ENCODE measurements at places on chromosomes 12 and 14. TPM values are rescaled to one million over a fixed set of nuclear protein-coding genes. Genes with fewer than 3 reads are reported as not detected.
A peak's percentile ranks its signal among the peaks of the same experiment; 100 is the strongest.

Gene LUM
- total RNA-seq = 49.5 TPM

- H3K4me1 ChIP-seq = no peaks in the 10 kb centered on the region
- no peaks in the 10 kb centered on the region for H3K27me3 ChIP-seq
- DNase-seq = no peak
Measured at GRCh38 chr14:66206554-66206953, 279.6 kb upstream of the CCDC196 start.

DNA sequence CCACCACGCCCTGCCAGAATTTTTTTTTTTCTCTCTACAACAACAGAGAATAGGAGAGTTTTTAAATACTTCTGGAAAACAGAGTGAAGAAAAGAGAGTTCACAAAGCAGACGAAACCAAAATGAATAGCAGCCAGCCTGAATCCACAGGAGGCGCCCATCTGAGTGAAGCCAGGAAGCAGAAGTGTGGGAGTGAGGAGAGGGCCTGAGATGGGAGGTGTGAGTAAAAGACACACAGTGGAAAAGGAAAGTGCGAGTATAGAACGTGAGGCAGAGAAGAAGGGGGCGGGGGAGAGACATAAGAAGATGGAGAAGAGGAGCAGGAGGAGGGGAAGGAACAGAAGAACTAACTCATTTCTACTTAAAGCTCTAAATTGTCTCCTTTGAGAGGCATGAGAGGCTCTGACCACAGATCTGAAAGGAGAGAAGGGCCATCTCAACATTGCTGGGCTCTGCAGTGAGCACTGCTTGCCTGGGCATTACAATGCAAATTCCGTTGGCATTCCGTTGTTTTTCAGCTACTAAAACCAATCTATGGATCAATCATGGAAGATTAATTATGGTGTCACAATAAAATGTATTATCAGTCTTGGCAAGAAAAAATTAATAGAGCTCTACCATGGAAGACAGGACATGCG is 140.1 kb upstream of the CPSF6 start:
- H3K27me3 ChIP-seq = peaks cover 3% of the 10 kb centered on the region
- peaks cover 7% of the 10 kb centered on the region for H3K4me1 ChIP-seq
- H3K36me3 ChIP-seq = no peaks in the 10 kb centered on the region
- H3K4me3 ChIP-seq = no peak overlapping the region

Gene MYO1A
- total RNA-seq = 4.3 TPM

DNA sequence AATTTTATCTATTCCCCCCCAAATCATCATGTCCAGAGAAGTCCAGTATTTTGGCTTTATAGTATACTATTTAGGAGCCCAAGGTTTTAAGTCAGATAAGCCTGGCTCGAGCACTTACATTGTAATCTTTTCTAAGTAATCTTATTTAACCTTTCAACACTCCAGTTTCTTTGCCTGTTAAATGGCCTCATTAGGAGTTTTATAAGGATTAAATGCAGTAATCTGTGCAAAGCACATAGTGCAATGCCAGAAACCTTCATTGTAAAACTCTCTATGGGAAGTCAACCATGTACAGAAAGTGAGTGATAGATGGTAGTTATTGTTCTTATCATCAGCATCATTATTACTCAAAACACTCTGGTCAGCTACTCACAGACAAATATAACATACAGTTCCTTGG is 1330.4 kb downstream of the SLC16A7 start:
- H3K27ac ChIP-seq = no peak overlapping the region
- H3K36me3 ChIP-seq = no peaks in the 10 kb centered on the region
- H3K4me1 ChIP-seq = no peaks in the 10 kb centered on the region
- H3K4me3 ChIP-seq = no peak overlapping the region
- no peak for DNase-seq
- peaks cover 4% of the 10 kb centered on the region for H3K27me3 ChIP-seq

GRCh38 chr12:57741844-57742738 is 2.7 kb upstream of the TSPAN31 start:
- H3K27ac ChIP-seq = no peak overlapping the region
- H3K4me1 ChIP-seq = peaks cover 24% of the 10 kb centered on the region
- no peak for DNase-seq
- peaks cover 8% of the 10 kb centered on the region for H3K36me3 ChIP-seq

Gene KRT6A
- 41.6 TPM for total RNA-seq

- H3K4me1 ChIP-seq = no peaks in the 10 kb centered on the region
- no peak for DNase-seq
- no peak overlapping the region for H3K4me3 ChIP-seq
- H3K27ac ChIP-seq = peak overlapping the region; percentile 73
- H3K36me3 ChIP-seq = peaks cover 43% of the 10 kb centered on the region
- no peaks in the 10 kb centered on the region for H3K27me3 ChIP-seq
Measured at GRCh38 chr12:120181991-120182631, 12.4 kb downstream of the GCN1 start.

GRCh38 chr12:43676183-43676813 is 82.3 kb downstream of the PUS7L start:
- H3K27ac ChIP-seq = no peak overlapping the region
- no peak overlapping the region for H3K4me3 ChIP-seq
- no peaks in the 10 kb centered on the region for H3K36me3 ChIP-seq
- DNase-seq = no peak
- H3K4me1 ChIP-seq = no peaks in the 10 kb centered on the region

GRCh38 chr12:52004042-52004648 is 2.6 kb upstream of the TAMALIN start:
- peak overlapping the region; percentile 21 for H3K27ac ChIP-seq
- no peak overlapping the region for H3K4me3 ChIP-seq
- DNase-seq = no peak
- peaks cover 37% of the 10 kb centered on the region for H3K27me3 ChIP-seq
- H3K4me1 ChIP-seq = peaks cover 33% of the 10 kb centered on the region

DNA sequence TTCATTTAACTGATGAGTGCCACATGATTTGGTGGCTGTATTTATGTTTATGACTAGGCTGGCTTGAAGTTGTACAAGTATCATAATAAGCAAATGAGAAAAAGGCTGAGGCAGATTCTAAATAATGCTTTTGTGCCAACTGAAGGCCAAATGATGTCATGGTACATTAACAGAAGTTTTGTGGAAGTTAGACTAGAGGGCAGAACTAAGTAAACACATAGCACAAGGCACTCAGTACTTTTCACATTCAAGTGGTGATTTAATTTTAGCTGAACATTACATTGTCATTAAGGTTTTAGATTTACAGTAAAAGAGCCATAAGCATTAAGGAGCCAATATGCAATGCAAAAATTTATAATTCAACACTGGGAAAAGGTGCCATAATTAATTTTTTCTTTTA is 21.1 kb downstream of the PPP1CC start:
- H3K36me3 ChIP-seq = peaks cover 46% of the 10 kb centered on the region
- H3K4me1 ChIP-seq = peaks cover 5% of the 10 kb centered on the region
- DNase-seq = no peak
- no peak overlapping the region for H3K4me3 ChIP-seq
- H3K27me3 ChIP-seq = no peaks in the 10 kb centered on the region
- no peak overlapping the region for H3K27ac ChIP-seq

Gene PAX9
- 6.3 TPM for total RNA-seq

DNA sequence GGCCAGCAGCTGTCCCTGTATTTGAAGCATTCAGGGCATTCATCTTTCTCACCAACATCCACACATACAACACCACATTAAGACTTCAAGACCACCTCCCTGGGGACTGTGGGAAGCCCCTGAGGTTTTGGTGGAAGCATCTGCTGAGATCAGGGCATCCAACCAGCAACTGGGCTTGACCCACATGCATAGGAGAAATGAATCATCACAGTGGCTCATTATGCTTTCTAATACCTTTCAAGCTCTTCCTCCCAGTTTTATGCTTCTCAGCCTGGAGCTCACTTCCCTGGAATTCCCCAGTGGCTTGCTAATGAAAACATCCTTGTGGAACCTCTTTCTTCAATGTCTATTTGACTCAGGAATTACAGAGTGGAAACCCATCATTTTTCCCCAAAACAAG is 21.4 kb upstream of the CMKLR1 start:
- no peaks in the 10 kb centered on the region for H3K36me3 ChIP-seq
- peaks cover 19% of the 10 kb centered on the region for H3K27me3 ChIP-seq
- no peak overlapping the region for H3K27ac ChIP-seq
- peaks cover 19% of the 10 kb centered on the region for H3K4me1 ChIP-seq

DNA sequence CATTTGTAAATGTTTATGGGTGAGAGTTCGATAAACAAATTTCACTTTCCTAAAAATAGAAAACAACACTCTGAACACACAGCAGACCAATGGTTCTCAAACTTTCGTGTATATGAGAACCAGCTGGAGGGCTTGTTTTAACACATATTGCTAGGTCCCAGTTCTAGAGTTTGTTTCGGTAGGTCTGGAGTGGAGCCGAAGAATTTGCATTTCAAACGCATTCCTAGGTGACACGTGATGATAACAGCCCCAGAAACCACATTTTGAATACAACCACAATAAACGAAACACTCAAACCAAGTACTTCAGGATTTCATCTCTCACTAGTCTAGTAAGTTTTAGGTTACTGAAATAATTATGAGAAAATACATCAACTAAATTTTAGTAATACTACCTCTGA is 17.1 kb downstream of the SEC23A start:
- H3K27ac ChIP-seq = no peak overlapping the region
- no peaks in the 10 kb centered on the region for H3K4me1 ChIP-seq
- peaks cover 43% of the 10 kb centered on the region for H3K36me3 ChIP-seq
- H3K4me3 ChIP-seq = no peak overlapping the region

DNA sequence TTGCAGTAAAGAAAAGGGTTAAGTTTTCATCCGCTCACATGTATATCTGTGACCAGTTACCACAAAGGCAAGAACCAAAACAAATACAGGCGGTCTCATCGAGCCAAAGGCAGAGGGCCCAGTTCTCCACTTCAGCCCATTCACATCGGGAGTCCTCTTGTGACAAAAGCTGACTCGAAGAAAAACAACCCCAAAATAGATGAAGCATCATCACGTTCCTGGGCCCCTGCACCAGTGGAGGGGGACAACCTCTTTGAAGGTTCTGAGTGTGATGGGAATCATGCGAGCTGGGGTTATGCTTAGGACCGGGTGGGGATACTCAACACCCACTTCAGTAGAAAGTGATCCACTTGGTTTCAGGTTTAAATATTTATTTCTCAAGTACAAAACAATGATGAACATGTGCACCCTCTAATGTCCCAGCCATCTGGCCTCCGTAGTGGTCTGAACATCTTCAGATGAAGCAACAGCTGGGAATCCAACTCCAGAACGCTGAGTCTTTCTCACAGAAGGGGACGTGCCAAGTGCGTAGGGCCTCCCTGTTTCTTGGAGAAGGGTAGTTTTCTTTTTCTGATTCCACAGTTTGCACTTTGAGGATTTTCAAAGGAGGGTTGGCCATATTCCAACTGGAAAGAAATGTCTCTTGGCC is 8.4 kb downstream of the GSC start:
- no peak overlapping the region for H3K27ac ChIP-seq
- H3K4me3 ChIP-seq = no peak overlapping the region
- peaks cover 21% of the 10 kb centered on the region for H3K4me1 ChIP-seq
- peaks cover 5% of the 10 kb centered on the region for H3K36me3 ChIP-seq
- peaks cover 73% of the 10 kb centered on the region for H3K27me3 ChIP-seq
- no peak for DNase-seq

Gene NEUROD4
- total RNA-seq = 3.3 TPM

Gene IFNG-AS1
- not detected for total RNA-seq

DNA sequence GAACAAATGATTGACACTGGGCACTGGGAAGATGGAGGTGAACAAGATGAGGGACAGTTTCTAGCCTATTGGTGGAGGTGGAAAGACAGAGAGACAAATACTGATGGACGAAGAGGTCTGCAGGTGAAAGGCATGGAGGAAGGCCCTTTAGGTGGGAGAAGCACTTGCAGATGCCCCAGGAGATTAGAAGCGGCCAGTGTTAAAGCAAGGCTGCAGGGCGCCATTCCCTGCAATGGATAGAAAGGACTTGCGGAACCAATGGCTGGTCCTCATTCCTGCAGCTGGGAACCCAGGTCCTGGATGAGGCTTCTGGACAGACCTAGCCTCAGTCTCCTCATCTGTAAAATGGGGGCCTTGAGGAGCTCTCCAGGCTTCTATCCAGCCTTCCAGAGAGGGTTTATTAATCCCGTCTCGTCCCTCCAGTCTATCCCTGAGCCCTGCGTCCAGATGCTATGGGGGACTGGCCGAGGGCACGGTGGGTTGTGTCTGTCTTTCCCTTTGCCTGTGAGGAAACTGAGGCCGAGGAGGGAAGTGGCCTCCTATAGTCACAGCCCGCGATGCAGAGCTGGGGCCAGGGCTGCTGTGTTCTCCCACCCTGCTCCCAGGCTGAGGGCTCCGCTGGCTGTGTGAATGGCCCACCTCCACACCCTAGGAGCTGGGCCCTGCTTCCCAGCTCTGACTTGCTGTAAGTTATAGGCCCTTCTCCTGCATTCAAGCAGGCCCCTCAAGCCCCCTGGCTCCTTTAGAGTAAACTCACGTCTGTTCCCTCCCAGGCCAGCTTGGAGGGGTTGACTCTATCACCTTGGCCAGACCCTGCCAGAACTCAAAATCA is 33.0 kb downstream of the CYP46A1 start:
- no peaks in the 10 kb centered on the region for H3K36me3 ChIP-seq
- no peak overlapping the region for H3K4me3 ChIP-seq
- peaks cover 5% of the 10 kb centered on the region for H3K27me3 ChIP-seq
- H3K4me1 ChIP-seq = no peaks in the 10 kb centered on the region
- DNase-seq = peak; percentile 48

Gene APOF
- not detected for total RNA-seq

- DNase-seq = no peak
- peaks cover 18% of the 10 kb centered on the region for H3K4me1 ChIP-seq
- peaks cover 4% of the 10 kb centered on the region for H3K36me3 ChIP-seq
- peak overlapping the region; percentile 2 for H3K27ac ChIP-seq
- H3K27me3 ChIP-seq = no peaks in the 10 kb centered on the region
Measured at GRCh38 chr14:63863004-63863403, 10.2 kb downstream of the SYNE2 start.

- no peaks in the 10 kb centered on the region for H3K27me3 ChIP-seq
- H3K27ac ChIP-seq = no peak overlapping the region
- H3K4me3 ChIP-seq = no peak overlapping the region
- DNase-seq = no peak
- H3K36me3 ChIP-seq = no peaks in the 10 kb centered on the region
Measured at GRCh38 chr12:91769736-91770135, 375.9 kb downstream of the BTG1 start.

- peak overlapping the region; percentile 35 for H3K4me3 ChIP-seq
- no peak for DNase-seq
- H3K36me3 ChIP-seq = no peaks in the 10 kb centered on the region
- peak overlapping the region; percentile 86 for H3K27ac ChIP-seq
- H3K27me3 ChIP-seq = peaks cover 43% of the 10 kb centered on the region
- H3K4me1 ChIP-seq = peaks cover 44% of the 10 kb centered on the region
Measured at GRCh38 chr12:144650-145284, 69.2 kb downstream of the SLC6A12 start.

- DNase-seq = no peak
- no peaks in the 10 kb centered on the region for H3K4me1 ChIP-seq
- H3K27ac ChIP-seq = peak overlapping the region; percentile 48
- H3K36me3 ChIP-seq = peaks cover 37% of the 10 kb centered on the region
- H3K27me3 ChIP-seq = no peaks in the 10 kb centered on the region
Measured at GRCh38 chr12:132788375-132789098, 26.9 kb upstream of the ANKLE2 start.

DNA sequence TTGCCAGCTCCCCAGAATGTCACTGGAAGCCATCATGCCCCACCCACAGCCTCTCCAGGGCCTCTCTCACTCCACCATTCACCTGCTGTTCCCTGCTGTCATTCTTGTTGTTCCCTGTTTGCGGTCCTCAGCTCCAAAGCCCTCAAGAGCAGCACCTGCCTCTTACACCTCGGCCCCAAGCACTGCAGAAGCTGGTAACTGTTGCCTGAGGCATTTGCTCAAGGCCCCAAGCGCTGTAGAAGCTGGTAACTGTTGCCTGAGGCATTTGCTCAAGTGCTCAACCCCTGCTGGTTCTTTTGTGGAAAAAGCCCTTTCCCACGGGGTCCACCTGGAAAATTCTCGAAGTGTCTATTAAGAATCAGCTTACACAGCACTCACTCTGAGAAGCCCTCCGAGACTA is 78.0 kb downstream of the ARL6IP4 start:
- H3K4me1 ChIP-seq = peaks cover 21% of the 10 kb centered on the region
- no peaks in the 10 kb centered on the region for H3K36me3 ChIP-seq
- no peak overlapping the region for H3K27ac ChIP-seq
- no peak overlapping the region for H3K4me3 ChIP-seq

All from type B pancreatic cell (in vitro differentiated cells).